ENCODE measurements at places on chromosomes 12 and 14. TPM values are rescaled to one million over a fixed set of nuclear protein-coding genes. Genes with fewer than 3 reads are reported as not detected.
A peak's percentile ranks its signal among the peaks of the same experiment; 100 is the strongest.

The EXOC3L4 gene
- not detected for total RNA-seq

The CLEC4A gene
- 0.79 TPM for total RNA-seq

The MTERF2 gene
- total RNA-seq: 9.3 TPM

The PAN2 gene
- total RNA-seq: 72.9 TPM

The SLC10A1 gene
- total RNA-seq: not detected

The PLBD1 gene
- not detected for total RNA-seq

The STAT6 gene
- 99.7 TPM for total RNA-seq

The CFAP73 gene
- total RNA-seq: not detected

The KRT83 gene
- total RNA-seq: 14.5 TPM

The HCAR1 gene
- not detected for total RNA-seq

- H3K4me3 ChIP-seq: no peak overlapping the region
- DNase-seq: no peak
Measured at GRCh38 chr12:8816448-8817050, 5.9 kb upstream of the A2ML1 start.

GRCh38 chr12:848882-849527, 96.6 kb downstream of the WNK1 start:
- peak overlapping the region; percentile 99 for H3K27ac ChIP-seq
- H3K36me3 ChIP-seq: no peaks in the 10 kb centered on the region
- H3K4me3 ChIP-seq: no peak overlapping the region
- H3K27me3 ChIP-seq: no peaks in the 10 kb centered on the region
- DNase-seq: no peak

- no peak for DNase-seq
- H3K36me3 ChIP-seq: no peaks in the 10 kb centered on the region
- no peak overlapping the region for H3K4me3 ChIP-seq
- no peaks in the 10 kb centered on the region for H3K27me3 ChIP-seq
- H3K4me1 ChIP-seq: peaks cover 14% of the 10 kb centered on the region
- H3K27ac ChIP-seq: no peak overlapping the region
Measured at GRCh38 chr14:34334329-34334728, 127.7 kb downstream of the SPTSSA start.

GRCh38 chr14:55800156-55800785, 220.3 kb downstream of the KTN1 start:
- H3K4me3 ChIP-seq: no peak overlapping the region
- peaks cover 26% of the 10 kb centered on the region for H3K4me1 ChIP-seq
- no peaks in the 10 kb centered on the region for H3K36me3 ChIP-seq
- no peak for DNase-seq

DNA sequence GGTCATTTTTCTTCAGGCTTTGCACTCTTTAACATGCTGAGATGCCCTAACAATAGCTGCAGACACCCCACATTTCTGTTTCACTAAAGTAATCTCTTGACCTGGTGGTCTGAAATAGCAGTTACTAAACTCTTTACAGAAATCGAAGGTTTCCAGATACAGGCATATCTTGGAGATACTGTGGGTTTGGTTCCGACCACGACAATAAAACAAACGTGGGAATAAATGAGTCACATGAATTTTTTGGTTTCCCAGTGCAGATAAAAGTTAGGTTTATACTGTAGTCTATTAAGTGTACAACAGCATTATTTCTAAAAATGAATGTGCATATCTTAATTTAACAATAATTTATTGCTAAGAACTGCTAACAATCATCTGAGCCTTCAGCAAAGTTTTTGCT, 208.7 kb downstream of the EGLN3 start:
- H3K4me1 ChIP-seq: peaks cover 5% of the 10 kb centered on the region
- no peaks in the 10 kb centered on the region for H3K27me3 ChIP-seq
- DNase-seq: no peak
- H3K36me3 ChIP-seq: no peaks in the 10 kb centered on the region

DNA sequence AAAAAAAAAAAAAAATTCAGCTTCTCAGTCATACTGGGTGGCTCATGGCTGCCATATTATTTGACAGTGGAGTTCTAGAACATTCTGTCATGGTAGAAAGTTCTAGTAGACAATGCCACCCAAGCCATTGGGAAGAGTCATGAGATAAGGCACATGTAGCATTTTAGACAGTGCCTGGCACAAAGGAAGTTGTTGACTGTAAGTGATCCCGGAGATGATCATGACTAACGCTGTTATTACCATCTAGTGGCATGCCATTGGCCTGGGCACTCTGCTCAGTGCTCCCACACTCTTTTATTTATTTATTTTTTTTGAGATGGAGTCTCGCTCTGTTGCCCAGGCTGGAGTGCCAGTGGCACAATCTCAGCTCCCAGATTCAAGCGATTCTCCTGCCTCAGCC, 80.4 kb downstream of the FOXN4 start:
- no peaks in the 10 kb centered on the region for H3K36me3 ChIP-seq
- H3K4me3 ChIP-seq: no peak overlapping the region
- DNase-seq: no peak

GRCh38 chr14:77640756-77641533, 24.5 kb upstream of the SPTLC2 start:
- DNase-seq: no peak
- no peaks in the 10 kb centered on the region for H3K4me1 ChIP-seq
- H3K27ac ChIP-seq: no peak overlapping the region
- no peaks in the 10 kb centered on the region for H3K36me3 ChIP-seq

GRCh38 chr14:99880651-99881420, 87.6 kb downstream of the EML1 start:
- peaks cover 9% of the 10 kb centered on the region for H3K4me1 ChIP-seq
- DNase-seq: no peak
- no peak overlapping the region for H3K4me3 ChIP-seq
- peaks cover 4% of the 10 kb centered on the region for H3K36me3 ChIP-seq

- no peak overlapping the region for H3K27ac ChIP-seq
- no peak overlapping the region for H3K4me3 ChIP-seq
- H3K27me3 ChIP-seq: no peaks in the 10 kb centered on the region
- no peak for DNase-seq
Measured at GRCh38 chr12:52446367-52447045, 5.4 kb downstream of the KRT6B start.

DNA sequence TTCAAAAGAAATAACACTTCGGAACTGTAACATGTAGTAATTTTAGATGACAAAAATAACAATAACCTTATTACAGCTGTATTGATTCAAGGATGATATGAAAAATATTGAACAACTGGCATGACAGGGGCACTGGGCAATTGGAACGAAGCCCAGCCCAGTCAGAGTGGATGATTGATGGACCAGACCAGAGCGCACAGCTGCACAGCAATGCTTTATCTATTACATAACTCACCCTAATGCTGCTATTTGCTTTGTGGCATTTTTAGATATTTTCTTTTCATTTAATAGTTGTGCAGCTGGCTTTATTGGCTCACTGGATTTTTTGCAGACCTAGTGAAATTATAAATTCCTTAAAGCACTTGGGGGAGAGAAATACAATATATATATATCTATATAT, 26.9 kb upstream of the FERMT2 start:
- H3K4me1 ChIP-seq: peaks cover 7% of the 10 kb centered on the region
- DNase-seq: no peak
- H3K27ac ChIP-seq: no peak overlapping the region
- peaks cover 6% of the 10 kb centered on the region for H3K36me3 ChIP-seq
- H3K4me3 ChIP-seq: no peak overlapping the region

GRCh38 chr14:91032248-91032647, 28.2 kb downstream of the RPS6KA5 start:
- H3K27me3 ChIP-seq: no peaks in the 10 kb centered on the region
- DNase-seq: no peak
- H3K4me1 ChIP-seq: no peaks in the 10 kb centered on the region
- H3K27ac ChIP-seq: no peak overlapping the region
- no peak overlapping the region for H3K4me3 ChIP-seq

- H3K4me1 ChIP-seq: no peaks in the 10 kb centered on the region
- no peak overlapping the region for H3K27ac ChIP-seq
- H3K27me3 ChIP-seq: no peaks in the 10 kb centered on the region
Measured at GRCh38 chr12:128267651-128268378, 845 bp downstream of the TMEM132C start.

DNA sequence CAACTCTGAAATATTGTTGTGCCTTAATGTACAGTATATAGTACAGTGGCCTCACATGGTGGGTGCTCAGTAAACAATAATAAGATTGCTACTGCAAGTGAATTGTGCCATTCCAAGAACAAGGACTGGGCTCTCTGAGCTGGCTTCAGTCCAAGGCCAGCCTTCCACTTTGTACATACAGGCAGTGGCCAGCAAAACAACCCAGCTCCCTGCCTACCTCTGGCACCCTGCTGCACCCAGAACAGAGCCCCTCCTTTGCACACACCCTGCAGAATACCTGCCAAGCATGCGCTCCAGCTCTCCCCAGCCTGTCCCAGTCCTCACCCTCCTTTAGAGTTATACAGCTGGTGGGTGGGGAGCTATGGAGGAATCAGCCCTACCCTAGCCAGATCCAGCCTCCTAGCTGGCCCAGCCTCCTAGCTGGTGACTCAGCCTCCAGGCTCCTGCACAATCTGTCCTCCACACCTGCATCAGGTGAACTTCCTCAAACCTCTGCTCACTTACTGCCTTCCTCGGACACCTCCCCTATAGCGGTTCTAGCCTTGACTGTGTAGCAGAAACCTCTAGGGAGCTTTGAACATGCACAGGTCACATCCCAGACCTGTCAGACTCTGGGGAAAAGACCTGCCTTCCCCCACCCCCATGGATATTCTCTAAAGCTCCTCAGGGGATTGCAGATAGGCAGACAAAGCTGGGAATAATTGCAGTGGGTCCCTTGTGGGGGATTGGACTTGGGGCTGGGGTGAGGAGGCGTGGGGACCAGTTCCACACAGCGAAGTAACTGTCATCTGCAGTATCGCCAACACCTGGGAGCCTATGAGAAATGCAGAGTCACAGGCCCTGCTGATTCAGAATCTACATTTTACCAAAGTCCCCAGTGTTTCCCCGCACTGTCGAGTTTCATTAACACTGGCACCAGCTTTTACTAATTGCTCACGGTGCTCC, 17.9 kb downstream of the ZDHHC22 start:
- peak; percentile 94 for DNase-seq
- no peak overlapping the region for H3K4me3 ChIP-seq
- H3K36me3 ChIP-seq: peaks cover 40% of the 10 kb centered on the region
- no peaks in the 10 kb centered on the region for H3K27me3 ChIP-seq

DNA sequence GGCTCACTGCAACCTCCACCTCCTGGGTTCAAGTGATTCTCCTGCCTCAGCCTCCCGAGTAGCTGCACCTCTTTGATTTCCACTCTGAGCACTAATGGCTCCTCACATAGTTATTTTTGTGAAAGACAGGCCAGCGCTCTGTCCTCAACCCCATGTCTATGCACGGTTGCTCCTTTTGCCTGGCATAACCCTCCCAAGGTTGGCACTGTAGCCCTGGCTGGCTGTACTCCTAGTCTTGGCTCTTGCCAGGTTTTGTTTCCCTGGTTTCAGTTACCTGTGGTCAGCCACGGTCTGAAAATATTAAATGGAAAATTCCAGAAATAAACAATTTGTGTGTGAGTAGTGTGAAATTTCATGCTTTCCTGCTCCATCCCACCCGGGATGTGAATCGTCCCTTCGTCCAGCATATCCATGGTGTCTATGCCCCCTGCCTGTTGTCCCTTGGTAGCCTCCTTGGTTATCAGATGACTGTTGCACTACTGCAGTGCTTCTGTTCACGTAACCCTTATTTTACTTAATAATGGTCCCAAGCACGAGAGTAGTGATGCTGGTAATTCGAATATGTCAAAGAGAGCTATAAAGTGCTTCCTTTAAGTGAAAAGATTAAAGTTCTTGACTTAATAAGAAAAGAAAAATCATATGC, 12.3 kb upstream of the DCD start:
- H3K36me3 ChIP-seq: no peaks in the 10 kb centered on the region
- H3K4me3 ChIP-seq: no peak overlapping the region
- H3K27me3 ChIP-seq: peaks cover 43% of the 10 kb centered on the region

DNA sequence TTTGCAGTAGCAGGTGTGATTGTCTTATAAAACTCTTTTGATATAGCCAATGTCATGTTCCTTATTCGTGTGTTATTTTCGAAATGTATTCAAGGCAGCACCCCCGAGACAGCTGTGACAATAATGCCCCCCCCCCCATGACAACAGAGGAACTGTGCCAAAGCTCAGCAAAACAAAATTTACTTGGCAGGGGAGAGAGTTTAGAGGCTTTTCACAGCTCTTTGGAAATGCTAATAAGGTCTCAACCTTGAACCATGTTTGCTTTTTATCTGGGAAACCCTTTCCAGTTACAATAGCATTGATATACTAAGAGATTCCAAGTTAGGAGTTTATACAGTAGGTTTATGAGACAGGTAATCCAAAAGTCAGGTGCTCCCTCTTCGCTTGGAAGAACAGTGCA, 56.4 kb upstream of the USP44 start:
- H3K36me3 ChIP-seq: peaks cover 6% of the 10 kb centered on the region
- DNase-seq: no peak
- no peaks in the 10 kb centered on the region for H3K27me3 ChIP-seq
